Naive thymus-derived CD8-positive, alpha-beta T cell (primary cell): ENCODE measurements at places on chromosomes 6 and 20.

DNA sequence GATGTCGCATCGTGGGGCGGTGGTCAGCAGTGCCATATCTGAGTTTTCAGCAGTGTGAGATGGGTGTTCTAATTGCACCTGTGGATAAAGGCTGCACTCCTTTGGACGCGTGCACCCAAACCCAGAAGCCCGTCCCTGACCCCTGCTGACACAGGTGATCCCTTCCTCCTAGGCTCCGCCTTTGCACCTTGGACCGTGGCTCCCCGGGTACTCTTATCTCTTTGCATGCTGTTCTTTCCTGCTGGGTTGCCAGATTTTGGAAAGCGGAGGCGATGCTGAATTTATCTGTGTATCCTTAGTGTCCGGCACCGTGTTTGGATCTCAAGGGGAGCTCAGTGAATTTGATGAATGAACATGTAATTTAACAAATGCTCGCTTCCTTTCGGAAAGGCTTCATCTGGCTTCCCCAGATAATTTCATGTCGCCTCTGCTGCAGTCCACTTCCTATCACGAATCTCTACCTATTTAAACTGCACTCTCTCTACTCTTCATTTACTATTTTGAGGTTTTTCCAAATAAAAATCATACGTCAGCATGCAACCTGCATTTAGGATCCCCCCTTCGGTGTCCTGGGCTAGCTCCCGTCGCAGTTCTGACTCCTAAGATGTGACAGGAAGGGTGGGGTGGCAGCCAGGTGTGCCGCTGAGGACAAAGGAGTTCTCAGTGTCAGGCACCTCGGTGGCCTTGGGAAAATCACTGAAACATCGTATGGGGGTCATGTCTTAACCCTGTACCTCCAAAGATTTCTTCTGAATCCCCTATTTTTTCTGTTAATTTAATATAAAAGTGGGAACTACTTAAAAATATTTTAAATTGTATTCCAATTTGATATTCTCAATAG, 753 bp upstream of the PERP start:
- DNase-seq = no peak

DNA sequence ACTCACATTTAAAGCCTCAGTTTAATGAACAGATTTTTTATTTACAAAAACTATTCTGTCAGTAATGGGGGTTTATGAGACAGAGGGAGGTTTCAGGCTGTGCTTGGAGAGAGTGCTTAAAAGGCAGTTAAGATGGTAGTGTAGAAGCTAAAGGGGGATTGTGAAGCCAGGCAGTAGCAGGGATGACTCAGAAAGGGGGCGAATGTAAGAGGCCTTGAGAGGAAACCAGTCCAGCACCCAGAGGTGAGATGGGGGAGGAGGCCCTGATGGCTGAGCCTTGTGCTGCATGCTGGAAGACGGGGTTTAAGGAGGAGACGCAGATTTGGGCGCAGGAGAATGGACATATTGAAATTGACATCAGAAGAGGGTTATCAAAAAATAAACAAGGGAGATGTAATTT, 6.6 kb upstream of the SERPINB9 start:
- no peak for DNase-seq

DNA sequence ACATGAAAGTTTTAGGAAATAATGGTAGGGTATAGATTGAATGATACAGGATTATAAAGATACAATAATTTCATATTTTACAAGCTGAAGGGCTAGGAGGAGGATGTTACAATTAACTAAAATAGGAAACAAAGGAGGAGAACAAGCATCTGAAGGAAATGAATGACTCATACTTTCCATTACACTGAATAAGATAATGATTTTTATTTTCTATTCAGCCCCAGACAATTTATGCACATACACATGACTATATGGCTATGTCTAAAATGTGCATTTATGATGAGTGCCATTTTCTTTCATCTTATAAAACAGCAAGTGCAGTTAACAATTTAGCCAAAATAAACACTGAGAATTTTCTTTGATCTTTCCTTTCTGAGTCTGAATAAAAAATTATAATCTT, 994.6 kb upstream of the ADGRB3 start:
- no peak for DNase-seq

- no peak for DNase-seq
These were observed 32.9 kb upstream of the LGSN start for GRCh38 chr6:63352544-63353285.

GRCh38 chr20:50868509-50869495, 62.4 kb downstream of the ADNP start:
- DNase-seq = no peak

DNA sequence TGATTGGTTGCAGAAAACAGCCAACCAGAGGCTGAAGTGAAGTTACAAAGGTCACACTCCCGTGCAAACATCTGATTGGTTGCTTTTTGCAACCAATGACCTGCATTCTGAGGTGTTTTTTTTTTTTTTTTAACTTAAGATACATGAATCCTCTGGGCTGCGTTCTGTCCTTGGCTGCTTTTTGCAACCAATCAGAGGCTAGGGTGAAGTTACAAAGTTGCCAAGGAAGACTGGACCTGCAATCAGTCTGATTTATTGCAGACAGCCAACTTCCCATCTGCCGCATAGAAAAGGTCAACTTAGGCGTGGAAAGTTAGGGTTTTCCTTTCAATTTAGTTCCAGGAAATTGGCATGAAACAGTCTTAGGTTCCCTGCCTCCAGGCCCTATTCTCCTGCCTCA, 292.9 kb downstream of the PLCB1 start:
- DNase-seq = no peak

DNA sequence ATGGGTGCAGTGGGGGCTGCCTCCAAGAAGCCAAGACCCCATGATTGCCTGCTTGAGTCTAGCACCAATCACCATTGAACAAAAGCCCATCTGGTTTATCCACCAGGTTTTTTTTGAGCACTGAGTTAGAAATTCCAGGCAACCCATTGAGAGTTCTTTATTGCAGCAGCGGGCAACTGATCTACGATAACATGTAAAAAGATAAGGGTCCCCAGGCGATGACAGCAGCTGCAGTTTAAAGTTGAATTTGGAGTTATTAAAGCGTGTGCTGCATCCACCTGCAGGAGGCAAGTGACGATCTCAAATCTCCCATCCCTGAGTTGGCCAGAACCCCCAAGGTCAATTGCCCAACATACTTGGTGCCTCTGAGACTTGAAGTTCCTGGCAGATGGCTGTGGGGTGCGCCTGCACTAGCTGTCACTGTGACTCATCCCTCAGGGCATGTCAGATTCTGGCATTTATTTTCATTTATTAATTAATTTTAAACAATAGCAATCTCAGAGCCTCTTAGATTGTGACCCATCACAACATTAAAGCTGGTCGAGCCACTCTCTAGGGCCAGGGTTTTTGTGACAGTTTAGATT, 290.4 kb upstream of the SULF2 start:
- no peak for DNase-seq

- no peak for DNase-seq
These were observed 3.4 kb downstream of the MED20 start for GRCh38 chr6:41917528-41917927.

GRCh38 chr6:87312860-87313259, 9.5 kb upstream of the SMIM8 start:
- DNase-seq = no peak

DNA sequence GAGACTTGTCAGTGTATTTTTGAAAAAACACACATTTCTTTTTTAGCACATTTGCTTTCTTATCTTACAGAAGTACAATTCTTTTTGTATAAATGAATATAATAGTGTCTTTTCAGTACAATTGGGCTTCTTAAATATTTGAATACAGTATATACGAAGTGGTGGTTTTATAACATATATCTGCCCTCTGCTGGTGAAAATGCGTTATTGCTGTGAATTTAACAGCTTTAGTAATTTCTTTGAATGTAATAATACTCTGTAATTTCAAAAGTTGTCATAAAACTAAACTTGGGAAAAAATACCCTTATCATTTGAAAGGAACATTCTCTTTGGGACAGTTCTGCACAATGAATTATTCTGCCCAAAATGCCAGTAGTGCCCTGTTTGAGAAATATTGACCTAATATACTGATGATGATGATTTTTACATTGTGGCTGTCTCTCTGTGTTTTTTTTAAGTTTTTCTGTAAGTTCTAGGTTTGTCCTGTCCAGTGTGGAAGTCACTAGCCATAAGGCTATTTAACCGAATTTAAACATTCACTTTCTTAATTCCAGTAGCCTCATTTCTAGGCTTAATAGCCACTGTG, 19.0 kb downstream of the SMAP1 start:
- DNase-seq = peak; percentile 40

GRCh38 chr6:44451803-44452695, 64.5 kb downstream of the CDC5L start:
- DNase-seq = no peak

DNA sequence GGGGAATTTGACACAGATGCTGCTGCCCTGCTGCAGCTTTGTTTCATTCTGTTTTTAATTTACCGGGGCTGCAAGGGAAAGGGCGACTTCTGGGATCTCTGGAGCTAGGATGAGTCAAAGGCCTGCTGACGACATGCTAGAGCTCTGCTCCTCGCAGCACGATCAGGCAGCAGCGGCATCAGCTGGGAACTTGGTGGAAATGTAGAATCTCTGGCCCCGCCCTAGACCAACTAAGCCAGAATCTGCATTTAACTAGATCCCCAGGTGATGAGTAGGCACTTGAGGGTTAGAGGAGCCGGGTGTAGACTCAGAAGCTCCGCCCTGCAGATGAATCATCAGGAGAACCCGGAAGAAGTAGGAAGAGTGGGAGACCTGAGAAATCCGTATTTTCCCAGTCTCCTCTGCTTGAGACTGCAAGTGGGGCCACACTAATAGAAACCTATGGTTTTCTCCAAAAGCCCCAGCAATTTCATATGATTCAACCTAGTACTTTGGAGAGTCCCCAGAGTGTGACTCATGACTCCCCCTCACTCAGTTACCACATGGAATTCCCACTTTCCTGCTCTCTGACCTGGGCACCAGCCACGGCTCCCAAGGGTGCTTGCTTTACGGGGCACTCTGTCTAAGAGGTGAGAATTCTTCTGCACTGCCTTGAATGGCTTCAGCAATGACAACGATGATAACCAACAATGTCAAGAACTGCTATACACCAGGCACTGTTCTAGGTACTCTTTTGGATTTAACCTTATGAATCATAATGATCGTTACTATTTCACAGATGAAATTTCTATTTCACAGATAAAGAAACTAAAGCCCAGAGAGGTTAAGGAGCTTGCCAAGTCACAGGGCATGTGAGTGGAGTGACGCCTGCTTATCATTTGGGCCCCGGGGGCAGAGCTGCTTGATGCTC, 18.1 kb downstream of the TUBB2B start:
- DNase-seq = no peak

DNA sequence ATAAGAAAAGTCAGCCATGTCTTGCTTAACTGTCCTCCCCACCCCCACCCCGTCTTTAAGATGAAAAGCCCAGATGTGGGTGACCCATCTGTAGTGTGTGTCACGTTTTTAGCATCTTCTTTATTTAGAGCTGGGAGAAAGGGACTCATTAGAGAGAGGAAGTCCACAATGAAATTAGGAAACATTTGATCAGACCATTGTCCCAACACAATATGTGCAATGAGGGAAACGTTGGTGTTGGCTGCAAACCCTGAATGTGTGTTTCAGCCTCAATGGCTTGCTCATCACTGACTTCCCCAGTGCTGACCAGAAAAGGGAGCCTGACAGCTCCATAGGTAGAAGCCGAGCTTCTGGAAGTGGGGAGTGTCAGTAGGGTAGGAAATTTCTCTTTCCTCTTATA, 475.7 kb downstream of the CD83 start:
- DNase-seq = no peak

- DNase-seq = no peak
These were observed 14.9 kb downstream of the MAN1A1 start for GRCh38 chr6:119334535-119335264.

- no peak for DNase-seq
These were observed 174.7 kb downstream of the PREX1 start for GRCh38 chr20:48652961-48653705.

DNA sequence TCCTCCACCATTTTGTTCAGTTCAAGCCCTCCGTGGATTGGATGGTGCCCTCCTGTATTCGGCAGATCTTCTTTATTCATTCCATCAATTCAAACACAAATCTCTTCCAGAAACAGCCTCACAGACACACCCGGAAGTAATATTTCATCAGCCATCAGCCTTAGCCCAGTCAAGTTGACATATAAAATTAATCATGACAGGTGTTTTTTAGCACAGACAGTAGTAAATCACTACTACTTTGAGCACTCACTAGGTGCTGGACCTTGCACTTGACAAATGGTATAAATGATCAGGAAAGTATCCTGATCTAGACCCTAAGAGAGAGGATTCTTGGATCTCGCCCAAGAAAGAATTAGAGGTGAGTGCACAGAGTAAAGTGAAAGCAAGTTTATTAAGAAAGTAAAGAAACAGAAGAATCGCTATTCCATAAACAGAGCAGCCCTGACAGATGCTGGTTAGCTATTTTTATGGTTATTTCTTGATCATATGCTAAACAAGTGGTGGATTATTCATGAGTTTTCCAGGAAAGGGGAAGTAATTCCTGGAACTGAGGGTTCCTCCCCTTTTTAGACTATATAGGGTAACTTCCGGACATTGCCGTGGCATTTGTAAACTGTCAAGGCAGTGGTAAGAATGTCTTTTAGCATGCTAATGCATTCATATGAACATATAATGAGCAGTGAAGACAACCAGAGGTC, 194.6 kb upstream of the LAMP5 start:
- DNase-seq = no peak

DNA sequence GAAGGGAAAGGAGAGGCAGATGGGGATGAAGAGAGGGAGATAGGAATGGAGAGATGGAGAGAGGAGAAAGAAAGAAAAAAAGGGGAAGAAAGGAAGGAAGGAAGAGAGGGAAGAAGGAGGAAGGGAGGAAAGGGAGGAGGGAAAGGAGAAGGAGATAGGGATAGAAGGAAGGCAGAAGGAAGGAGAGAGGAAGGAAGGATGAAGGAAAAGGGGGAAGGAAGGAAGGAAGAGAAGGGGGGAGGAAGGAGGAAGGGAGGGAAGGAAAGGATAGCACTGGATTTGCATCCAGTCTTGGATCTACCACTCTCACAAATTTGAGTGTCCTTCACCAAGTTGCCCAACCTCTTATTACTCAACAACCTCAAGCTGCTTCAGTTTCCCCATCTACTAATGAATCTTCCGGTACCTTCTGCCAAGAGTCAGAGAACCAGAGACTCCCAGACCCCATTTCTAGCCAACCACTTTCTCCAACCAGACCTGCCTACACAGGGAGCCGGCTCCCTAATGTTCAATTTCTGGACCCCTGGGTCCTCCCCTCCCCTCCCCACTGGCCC, 79.7 kb upstream of the FOXP4 start:
- no peak for DNase-seq

DNA sequence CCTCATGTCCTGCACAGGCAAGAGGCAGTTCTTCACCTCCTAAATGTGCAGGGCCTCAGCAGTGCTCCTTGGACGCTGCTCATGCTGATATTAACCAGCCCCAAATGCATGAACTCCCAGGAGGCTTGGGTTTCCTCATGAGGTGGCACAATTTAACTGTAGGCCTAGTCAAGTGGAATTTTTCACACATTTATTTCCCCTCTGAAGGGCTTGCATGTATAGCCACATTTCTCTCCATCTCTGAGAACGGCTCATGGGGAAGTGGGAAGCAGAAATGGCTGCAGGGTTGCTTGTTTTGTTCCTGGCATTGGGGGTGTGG, 72.8 kb upstream of the PAX1 start:
- no peak for DNase-seq

- DNase-seq = no peak
These were observed 132.7 kb upstream of the LRFN2 start for GRCh38 chr6:40719671-40720374.
